Germinal center (tissue), 1 donor: ENCODE measurements at places on chromosomes 2 and 18.

GRCh38 chr2:237879058-237879430 is 19.6 kb downstream of the RAMP1 start:
- no peak for DNase-seq

GRCh38 chr2:66899648-66900047 is 464.7 kb downstream of the MEIS1 start:
- DNase-seq = no peak

- no peak for DNase-seq
Measured at GRCh38 chr2:36713310-36713709, 16.8 kb downstream of the VIT start.

- DNase-seq = peak; percentile 3
Measured at GRCh38 chr2:143030127-143030526, 99.1 kb upstream of the ARHGAP15 start.

GRCh38 chr2:232592772-232593395 is 40.5 kb upstream of the EFHD1 start:
- no peak for DNase-seq

DNA sequence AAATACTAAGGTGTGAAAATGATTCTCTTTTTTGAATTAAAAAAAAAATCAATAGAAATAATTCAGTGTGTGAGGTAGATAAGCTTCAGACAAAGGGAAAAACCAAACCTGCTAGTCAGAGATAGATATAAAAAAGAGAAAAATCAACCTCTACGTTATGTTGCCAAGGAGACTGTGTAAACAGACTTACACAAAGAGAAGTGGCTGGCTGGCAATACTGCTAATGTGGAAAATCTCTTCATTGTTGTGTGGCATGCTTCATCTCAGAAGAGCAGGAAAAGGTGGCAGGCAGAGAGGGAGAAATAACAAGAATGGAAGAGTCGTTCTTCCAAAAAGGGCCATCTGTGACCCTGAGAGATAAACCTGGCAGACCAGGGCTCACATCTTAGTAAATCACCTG is 200.8 kb downstream of the SLC8A1 start:
- no peak for DNase-seq

DNA sequence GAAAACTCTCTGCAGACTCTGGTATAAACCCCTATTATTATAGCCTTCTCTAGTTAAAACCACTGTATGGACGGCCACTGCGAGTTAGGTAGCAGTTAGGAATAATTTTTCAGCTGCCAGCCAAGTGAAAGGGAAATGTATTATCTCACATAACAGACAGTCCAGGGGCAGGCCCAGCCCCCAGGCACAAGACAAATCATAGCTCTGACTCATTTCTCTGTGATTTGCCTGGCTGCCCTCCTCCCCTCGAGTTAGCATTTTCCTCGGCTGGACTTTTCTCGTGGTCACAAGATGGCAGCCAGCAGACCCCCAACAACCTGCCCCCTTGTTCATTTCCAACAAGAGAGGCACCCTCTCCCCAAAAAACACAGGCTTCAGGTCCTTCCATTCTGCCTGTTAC is 10.5 kb downstream of the VIT start:
- DNase-seq = no peak

- DNase-seq = no peak
Measured at GRCh38 chr2:120766470-120767351, 31.0 kb downstream of the GLI2 start.

- DNase-seq = no peak
Measured at GRCh38 chr2:79369127-79369526, 143.7 kb upstream of the CTNNA2 start.

GRCh38 chr2:147101941-147102790 is 742.7 kb upstream of the ACVR2A start:
- DNase-seq = no peak

DNA sequence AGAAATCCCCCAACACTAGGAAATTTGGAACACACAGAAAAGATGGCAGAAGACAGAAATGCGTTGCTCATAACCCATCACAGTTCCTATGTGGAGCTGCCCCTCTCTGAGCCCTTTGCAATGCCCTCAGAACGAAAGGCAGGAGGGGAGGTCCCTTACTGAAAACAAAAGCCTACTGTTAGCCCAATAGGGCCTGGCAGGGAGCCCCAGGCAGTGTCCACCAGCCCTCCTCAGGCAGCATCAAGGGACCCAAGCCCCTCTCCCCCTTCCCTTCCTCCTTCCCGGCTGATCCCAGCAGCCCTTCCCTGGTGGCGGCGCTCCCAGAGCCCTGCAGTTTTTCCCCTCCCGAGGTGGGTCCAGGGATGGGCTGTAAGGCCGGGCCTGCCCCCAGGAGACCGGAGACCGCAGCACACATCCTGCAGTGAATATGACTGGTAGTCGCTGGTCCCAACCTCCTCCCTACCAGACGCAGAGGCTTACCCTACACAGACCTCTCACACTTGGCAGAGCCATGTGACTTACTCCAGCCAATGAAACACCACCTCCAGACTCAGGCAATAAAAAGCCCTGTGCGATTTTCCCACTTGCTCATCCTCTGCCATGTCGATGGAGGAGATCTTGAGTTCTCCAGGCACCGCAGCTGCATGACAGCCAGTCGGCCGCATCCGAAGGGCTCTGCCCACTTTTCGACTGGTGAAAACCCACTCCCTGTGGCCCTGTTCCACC is 19.4 kb upstream of the DUSP2 start:
- peak; percentile 90 for DNase-seq
